Activated CD4-positive, alpha-beta T cell treated with anti-CD3 and anti-CD28 coated beads, Interleukin-2, amount 50 U/mL, for 1 hour (primary cell): ENCODE measurements at places on chromosomes 1 and 21.

DNA sequence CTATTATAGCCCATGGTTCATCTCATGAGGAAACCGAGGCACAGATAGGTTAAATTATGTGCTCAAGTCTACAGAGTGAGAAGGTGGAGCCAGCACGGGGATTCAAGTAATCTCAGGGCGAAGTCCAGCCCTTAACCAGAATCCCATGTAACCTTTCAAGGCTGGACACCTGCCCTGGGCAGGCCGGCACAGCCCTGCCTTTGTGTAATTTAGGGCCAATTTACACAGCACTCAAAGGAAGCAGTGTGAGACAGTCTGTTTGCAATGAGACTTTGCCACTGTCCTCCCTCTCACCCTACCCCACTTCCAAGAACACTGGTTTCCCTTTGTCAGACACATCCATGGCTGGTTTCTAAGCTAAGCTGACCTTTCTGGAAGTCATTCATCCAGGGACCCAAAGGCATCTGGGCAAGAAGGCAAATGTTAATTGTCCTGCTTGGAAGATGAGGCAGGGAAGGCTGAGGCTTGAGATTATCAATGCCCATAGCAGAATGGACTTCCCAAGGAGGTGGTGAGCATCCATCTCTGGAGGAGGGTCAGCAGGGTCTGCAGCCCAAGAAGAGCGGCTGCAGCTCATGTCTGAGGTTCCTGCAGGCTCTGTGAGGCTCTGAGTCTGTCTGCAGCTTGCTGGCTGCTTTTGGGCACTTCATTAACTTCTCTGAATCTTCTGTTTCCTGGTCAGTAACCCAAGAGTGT, 159.2 kb downstream of the TRABD2B start:
- no peak for DNase-seq

- DNase-seq, result no peak
These were observed 131.2 kb upstream of the UBE2U start for GRCh38 chr1:64072089-64072793.

DNA sequence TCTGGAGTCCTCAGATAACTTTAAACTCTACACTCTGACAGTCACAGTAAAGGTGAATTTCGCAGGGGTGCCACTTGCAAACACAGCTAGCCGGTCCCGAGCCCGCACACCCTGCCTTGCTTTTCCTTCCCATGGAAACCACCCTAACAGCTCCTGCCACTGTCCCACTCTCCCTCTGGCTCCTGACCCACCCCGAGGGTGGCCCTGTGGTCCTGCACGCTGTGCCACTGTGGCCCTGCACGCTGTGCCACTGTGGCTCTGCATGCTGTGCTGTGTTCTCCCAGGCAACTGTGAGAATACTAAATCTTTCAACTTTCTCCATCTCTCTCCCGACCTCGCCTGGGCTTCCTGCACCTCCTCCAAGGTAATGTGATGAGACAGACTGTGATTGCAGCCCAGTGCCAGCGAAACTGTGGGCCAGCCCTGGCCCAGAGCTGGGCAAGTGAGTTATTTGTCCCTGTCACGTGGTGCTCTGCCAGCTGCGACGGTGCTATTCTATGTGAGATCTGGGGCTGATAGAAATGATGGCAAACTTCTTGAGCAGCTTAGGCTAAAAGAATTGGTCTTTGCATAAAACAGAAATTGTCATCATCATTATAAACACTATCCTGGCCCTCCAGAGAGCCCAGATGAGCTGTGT, 63.4 kb upstream of the TARBP1 start:
- DNase-seq, result no peak

GRCh38 chr1:70168283-70168682, 37.1 kb downstream of the LRRC40 start:
- DNase-seq, result no peak

DNA sequence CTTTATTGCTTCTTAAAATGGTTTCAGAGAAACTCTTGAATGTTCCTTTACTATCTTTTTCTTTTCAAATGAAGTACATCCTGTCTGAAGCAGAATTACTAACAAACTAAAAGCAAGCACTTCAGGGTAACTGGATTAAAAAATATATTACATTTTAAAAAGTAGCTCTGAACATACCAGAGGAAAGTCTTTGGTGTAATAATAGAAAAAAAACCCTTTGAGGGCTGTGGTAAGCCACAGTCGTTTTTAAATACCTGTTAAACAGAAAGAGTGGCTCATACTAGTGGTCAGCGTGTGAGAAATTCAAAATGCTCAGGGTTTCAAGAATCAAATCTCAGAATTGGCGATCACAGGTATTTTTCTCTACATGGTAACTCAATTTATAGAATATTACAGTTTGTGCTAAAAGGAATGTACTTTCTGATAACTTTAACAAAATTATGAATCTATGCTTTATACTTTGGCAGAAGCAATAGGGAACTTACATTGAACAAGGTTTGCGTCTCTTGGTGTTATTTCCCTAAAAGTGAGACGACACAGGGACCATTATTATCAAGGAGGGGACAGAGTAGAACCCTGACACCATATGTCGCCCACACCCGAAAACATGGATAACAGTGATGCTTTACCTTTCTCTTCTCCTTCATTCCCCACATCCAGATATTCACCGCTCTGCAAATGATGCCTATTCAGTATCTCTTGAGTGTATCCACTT, 97.0 kb upstream of the DPH5 start:
- no peak for DNase-seq
